ENCODE measurements at places on chromosomes 5 and 9.

- no peak for DNase-seq
These were observed 133.6 kb downstream of the ATG10 start for GRCh38 chr5:82105457-82105856.

- no peak for DNase-seq
These were observed 12.7 kb upstream of the PRELID2 start for GRCh38 chr5:145847499-145848497.

- no peak for DNase-seq
These were observed 95.4 kb upstream of the ANXA1 start for GRCh38 chr9:73056245-73056644.

- DNase-seq: no peak
These were observed 273.2 kb downstream of the FAM170A start for GRCh38 chr5:119902593-119902992.

GRCh38 chr9:110432253-110432652, 94.6 kb upstream of the TXNDC8 start:
- no peak for DNase-seq

DNA sequence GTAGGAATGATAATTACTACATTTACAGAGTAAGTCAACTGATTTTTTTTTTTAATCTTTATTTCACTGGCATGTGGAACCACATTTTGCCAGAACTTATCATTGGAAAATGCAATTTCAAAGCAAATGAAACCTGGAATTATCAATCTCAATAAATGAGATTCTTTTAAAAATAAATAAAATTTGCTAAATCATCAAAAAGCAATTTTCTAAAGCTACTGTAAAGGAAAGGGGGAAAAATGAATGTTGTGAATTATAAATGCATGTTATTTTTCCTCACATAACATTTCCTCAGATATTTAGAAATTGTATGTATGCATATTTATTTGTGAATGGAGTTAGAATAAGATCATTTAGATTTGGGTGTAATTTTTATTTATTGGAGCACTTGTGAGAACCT, 89.9 kb upstream of the GRHPR start:
- DNase-seq: no peak

DNA sequence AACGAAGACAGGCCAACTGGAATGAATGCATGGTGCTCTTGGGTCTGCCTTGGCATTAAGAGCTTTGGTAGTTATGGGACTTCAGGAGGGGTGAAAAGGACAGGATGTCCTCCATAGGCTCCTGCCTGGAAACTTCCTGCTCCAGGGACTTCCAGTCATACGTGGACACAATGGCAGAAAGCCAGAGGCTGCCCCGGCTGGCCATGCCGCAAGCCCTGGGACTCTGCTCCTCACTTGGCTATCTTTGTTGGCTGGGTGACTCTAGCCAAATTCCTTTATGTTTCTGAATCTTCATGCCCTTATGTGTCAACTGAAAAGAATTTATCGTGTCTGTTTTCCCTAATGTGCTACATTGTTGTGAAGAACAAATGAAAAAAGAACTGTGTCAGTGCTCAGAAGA, 136.9 kb downstream of the SIL1 start:
- peak; percentile 74 for DNase-seq

GRCh38 chr9:110241260-110241857, 14.9 kb downstream of the TXN start:
- no peak for DNase-seq

- no peak for DNase-seq
These were observed 6.9 kb downstream of the CCNI2 start for GRCh38 chr5:132754111-132754510.

- no peak for DNase-seq
These were observed 222.4 kb downstream of the FBN2 start for GRCh38 chr5:128315671-128316070.

DNA sequence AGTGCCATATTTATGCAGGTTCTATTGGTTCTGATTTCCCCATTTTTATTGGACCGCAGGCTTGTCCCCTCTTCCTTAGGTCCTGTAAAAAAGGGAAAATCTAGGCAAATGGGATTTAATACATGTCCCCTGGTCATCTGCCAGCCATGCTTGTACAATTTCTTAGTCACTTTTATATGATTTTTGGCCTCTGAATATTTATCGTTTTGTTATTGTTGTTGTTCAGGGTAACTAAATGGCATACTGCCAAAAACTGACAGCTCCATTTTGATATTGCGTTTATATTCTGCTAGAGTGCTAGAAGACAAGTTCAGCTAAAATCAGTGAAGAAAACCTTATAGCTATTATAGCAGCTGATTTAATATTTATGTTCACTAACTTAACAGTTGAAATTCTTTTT, 770.2 kb upstream of the FAM174A start:
- no peak for DNase-seq

GRCh38 chr5:128208436-128208835, 124.9 kb downstream of the SLC12A2 start:
- DNase-seq: no peak

GRCh38 chr9:32677931-32678330, 42.5 kb upstream of the TAF1L start:
- DNase-seq: no peak

DNA sequence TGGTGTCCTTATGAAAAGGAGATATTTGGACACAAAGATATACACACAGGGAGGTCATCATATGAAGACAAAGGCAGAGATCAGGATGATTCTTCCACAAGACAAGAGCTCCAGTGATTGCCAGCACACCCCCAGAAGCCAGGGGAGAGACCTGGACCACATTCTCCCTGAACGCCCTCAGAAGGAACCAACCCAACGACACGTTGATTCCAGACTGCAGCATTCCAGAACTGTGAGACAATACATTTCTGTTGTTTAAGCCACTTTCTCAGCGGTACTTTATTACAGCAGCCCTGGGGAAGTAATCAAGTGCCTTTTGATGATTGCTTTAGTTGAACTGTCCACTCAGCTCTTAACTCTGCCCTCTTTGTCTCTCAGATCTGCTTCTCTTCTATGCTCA, 285.5 kb upstream of the SMARCA2 start:
- no peak for DNase-seq

DNA sequence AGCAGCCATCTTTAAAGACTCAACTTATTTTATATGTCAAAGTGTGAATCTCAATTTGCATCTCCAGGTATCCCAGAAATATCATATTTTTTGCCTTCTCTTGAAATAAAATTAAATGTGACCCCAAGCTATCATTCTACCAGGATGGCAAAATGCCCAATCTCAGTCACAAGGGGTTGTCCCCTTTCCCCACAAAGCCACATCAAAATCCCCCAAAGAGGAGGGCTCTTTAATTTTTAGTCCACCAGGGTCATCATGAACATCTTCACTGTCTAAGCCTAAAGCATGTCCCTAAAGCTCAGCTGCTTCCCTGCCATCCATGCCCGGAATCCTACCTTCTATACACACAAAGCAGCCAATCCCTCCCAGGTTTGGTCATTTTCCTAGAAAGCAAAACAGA, 670.5 kb upstream of the KLF4 start:
- no peak for DNase-seq

GRCh38 chr9:136762915-136763648, 1.2 kb downstream of the LCN15 start:
- peak; percentile 66 for DNase-seq

GRCh38 chr9:101716629-101717028, 21.8 kb downstream of the GRIN3A start:
- no peak for DNase-seq

DNA sequence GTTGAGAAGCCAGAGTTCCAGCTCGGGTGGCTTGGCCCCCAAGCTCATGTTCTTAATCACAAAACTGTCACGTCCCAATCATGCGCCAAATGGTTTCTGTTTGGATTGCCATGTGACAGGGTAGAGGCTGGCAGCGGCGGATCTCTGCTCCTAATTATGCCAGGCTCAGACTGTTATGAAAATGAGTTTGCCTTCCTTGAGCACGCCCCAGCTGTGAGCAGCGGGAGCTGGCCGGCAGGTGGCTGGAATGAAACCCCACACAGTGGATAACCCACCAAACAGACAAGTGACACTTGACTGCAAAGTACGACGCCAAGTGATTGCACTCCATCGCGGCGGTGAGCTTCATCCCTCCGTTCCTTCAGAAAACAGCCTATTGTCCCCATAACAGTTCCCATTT, 75.4 kb downstream of the CFAP77 start:
- peak; percentile 28 for DNase-seq

DNA sequence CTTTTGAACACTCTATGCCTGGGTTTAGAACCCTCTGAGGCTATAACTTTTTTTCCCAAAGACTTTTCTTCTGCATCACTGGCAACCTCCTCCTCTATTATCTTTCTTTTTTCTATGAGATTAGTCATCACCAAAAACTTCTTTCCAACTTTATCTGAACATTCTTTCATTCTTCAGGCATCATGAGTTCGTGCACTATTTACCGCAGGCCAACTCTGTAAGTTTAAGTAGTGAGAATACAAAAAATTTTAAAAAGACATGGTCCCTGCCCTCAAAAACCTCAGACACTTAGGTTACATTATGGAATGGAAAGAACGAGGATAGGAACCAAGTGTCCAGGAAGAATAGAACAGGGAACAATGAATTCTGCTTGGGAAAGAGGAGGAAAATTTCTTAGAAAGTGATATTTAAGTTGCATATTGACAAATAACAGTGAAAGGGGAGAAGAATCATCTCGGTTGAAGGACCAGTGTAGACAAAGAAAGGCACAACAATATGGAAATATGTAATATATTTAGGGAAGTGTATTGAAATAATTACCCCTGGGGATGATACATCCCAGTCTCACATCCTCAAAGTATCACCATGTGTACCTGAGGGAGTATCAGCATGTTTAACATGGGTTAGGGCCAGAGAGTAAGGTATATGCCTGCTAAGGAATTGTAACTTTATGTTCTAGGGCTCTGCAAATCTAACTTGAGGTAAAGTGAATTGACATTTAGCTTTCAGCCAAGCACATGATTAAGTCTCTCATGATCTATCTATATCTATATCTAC, 196.5 kb upstream of the NREP start:
- DNase-seq: no peak

DNA sequence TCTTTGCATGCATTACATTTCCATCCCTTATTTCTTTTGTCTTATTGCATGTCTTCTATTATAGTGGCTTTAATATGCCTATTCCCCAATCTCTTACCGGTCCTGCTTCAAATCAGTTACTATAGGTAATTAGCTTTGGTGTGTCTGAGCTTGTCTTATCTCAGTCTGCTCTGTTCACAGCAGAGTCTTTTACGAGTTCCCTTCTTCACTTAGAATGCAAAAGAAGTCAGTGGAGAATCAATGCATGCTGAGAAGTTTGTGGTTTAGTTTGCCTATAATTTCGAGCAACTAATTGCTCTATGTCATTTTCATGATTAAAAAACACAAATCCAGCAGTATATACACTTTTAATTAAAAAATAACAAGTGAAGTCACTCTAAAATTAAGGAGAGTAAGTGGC, 545.0 kb downstream of the SLCO4C1 start:
- no peak for DNase-seq

GRCh38 chr5:90184764-90185163, 224.8 kb downstream of the CETN3 start:
- DNase-seq: no peak

GRCh38 chr9:115945009-115945431, 208.6 kb upstream of the PAPPA start:
- peak; percentile 82 for DNase-seq

- peak; percentile 64 for DNase-seq
These were observed 1.7 kb downstream of the CKMT2 start for GRCh38 chr5:81234801-81235200.

- DNase-seq: no peak
These were observed 677.0 kb downstream of the LRRC70 start for GRCh38 chr5:63255594-63255993.

GRCh38 chr5:79844571-79844970, 146.5 kb downstream of the MTX3 start:
- DNase-seq: no peak

GRCh38 chr5:98796197-98796972, 22.9 kb downstream of the RGMB start:
- DNase-seq: no peak

- DNase-seq: no peak
These were observed 207.0 kb downstream of the GAPVD1 start for GRCh38 chr9:125468646-125469045.

DNA sequence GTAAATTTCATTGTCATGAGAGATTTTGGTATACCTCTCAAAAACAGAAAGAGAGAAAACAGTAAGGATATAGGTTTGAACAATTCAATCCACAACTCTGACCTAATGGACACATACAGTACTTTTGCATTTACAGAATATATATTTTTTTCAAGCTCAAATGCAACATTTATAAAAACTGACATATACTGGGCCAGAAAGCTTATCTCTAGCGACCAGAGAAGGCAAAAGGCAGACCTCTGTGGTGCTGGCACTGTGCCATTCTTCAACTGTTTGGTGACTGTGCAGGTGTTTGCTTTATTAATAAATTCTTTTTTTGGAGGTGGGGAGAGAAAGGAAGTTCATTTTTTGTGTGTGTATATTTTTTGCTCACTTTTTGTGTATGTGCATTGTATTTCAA, 6.0 kb upstream of the PLAC8L1 start:
- no peak for DNase-seq

DNA sequence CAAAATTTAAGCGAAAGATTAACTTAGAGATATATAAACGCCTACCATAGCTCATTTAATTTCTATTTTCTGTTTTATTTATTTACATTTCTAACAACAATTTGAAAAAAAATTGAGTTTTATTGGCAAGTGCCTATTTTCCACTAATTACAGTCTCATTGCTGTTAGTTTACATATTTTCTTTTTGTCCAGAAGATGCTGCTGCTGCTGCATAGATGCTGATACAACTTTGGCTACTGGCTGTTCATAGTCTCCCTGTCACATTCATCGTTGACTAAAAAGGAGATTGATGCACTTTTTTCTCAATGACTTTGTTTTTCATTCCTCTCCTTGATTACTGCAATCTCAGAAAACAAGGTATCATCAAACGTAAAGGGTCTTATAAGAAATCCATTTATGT, 235.4 kb downstream of the CDH9 start:
- no peak for DNase-seq

- DNase-seq: no peak
These were observed 19.9 kb downstream of the PPP3R2 start for GRCh38 chr9:101574731-101575333.

DNA sequence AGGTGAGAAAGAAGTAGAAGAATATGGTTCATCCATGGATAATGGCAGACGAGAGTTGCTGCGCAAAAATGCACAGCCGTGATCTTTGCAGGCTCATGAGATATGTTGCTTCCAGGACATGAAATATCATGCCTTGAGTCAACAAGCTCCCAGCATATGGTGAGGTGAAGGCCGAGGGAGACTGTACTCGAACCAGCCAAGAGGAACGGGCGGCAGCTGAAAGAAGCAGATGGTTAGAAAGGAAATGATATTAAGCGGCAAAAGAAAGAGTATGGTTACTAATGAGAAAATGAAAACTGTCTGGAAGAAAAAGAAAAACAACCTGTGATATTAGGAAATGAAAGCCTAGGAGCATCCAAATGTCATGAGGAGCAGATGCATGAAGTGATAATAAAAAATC, 344.7 kb upstream of the DAP start:
- DNase-seq: no peak

DNA sequence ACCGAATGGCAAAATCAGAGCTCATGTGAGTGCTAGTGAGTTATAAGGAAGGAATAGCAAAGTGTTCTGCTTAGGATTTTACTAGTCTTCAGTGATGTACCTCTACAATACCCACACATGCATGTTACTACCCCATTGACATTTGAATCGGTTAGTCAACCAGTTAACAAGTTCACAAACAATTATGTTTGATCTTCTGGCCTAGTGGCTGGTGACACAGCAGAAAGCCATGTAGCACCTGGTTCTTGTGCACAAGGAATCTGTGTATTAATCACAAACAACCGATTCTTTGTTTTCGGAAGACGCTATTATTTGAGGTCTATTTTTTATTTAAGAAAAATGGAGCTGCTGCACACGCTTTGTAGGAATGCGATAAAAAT, 41.9 kb downstream of the NTRK2 start:
- no peak for DNase-seq
